Activated CD4-positive, alpha-beta memory T cell treated with anti-CD3 and anti-CD28 coated beads for 36 hours (primary cell): ENCODE measurements at places on chromosomes 11 and 22. TPM values are rescaled to one million over a fixed set of nuclear protein-coding genes. Genes with fewer than 3 reads are reported as not detected.

The GAL gene
- total RNA-seq = 0.97 TPM

The TMPRSS5 gene
- total RNA-seq = 1.9 TPM

The HNRNPUL2 gene
- total RNA-seq = 62.3 TPM

The TLCD5 gene
- 1.0 TPM for total RNA-seq

The TBX10 gene
- total RNA-seq = not detected

The MEI1 gene
- 52.3 TPM for total RNA-seq

The ENTHD1 gene
- total RNA-seq = 0.95 TPM

The CRYBB3 gene
- total RNA-seq = 0.27 TPM

The SCYL1 gene
- 69.8 TPM for total RNA-seq

The SCUBE2 gene
- total RNA-seq = not detected

The KCNJ11 gene
- total RNA-seq = 0.10 TPM

The OR4D11 gene
- total RNA-seq = not detected

The SUN2 gene
- total RNA-seq = 168 TPM

The IL18 gene
- not detected for total RNA-seq

The TMEM184B gene
- 24.4 TPM for total RNA-seq

The ZP1 gene
- not detected for total RNA-seq

The SCGB2A2 gene
- total RNA-seq = not detected
